ENCODE measurements at places on chromosomes 7 and 10. TPM values are rescaled to one million over a fixed set of nuclear protein-coding genes. Genes with fewer than 3 reads are reported as not detected.

DNA sequence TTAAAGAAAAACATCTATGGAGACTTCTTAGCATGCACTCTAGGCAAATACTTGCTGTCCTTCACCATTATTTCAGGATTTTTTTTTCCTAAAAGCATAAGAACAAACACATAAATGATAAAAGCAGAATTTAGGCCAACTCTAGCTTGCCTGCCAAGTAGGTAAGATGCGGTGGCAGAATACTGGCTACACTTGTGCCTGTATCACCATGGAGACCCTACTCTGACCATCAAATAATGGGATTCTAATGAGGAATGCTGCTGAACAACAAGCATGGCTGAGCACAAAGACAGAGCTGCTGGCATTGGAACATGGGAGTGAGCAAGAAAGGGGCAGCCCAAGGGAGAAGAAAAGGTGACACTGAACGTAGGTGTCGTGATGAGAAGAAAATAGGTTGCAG is 18.5 kb upstream of the TAS2R40 start:
- DNase-seq = no peak
- no peak overlapping the region for H3K4me3 ChIP-seq
- peaks cover 15% of the 10 kb centered on the region for H3K27me3 ChIP-seq
- no peak overlapping the region for H3K27ac ChIP-seq

DNA sequence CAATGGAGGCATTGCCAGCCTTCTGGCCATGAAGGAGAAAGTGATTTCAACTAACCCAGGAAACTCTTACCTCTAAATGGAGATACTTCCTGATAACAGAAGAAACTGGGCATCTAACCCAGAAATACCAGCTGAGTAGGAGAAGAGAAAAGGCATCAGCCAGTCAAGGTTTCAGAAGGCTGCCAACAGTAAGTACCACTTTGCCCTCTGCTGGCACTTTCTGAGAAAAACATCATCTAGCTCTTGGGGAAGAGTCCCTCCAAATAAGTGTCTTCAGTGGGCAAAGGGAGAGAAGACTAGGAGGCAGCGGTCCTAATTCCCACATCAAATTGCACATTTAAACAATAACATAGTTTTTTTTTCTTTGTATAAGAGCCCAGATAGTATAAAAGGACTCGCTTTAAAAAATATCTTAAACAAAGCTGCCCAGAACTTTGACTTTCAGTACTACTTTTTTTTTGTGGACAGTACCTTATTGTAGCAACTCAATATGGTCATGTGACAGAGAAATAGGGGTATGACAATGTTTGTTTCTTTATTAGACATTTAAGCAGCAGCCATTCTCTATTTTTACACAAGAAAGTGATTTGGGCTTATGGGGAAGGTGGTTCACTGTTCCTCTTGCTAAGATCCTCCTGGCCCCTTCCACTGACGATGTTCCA is 157.3 kb downstream of the CTTNBP2 start:
- no peaks in the 10 kb centered on the region for H3K36me3 ChIP-seq
- no peaks in the 10 kb centered on the region for H3K27me3 ChIP-seq
- no peak for DNase-seq
- no peak overlapping the region for H3K27ac ChIP-seq
- no peaks in the 10 kb centered on the region for H3K4me1 ChIP-seq

- no peak overlapping the region for H3K27ac ChIP-seq
- H3K4me1 ChIP-seq = peaks cover 8% of the 10 kb centered on the region
- H3K36me3 ChIP-seq = no peaks in the 10 kb centered on the region
- no peak for DNase-seq
- H3K27me3 ChIP-seq = no peaks in the 10 kb centered on the region
Observed at GRCh38 chr10:59331661-59332060, 30.7 kb downstream of the FAM13C start.

- DNase-seq = no peak
- H3K36me3 ChIP-seq = no peaks in the 10 kb centered on the region
Observed at GRCh38 chr10:50540069-50540825, 83.5 kb downstream of the SGMS1 start.

Gene MARVELD1
- total RNA-seq = 6.4 TPM

Data from left ventricle myocardium inferior (tissue), 1 donor.